ENCODE measurements at places on chromosomes 2 and 18. TPM values are rescaled to one million over a fixed set of nuclear protein-coding genes. Genes with fewer than 3 reads are reported as not detected.
A peak's percentile ranks its signal among the peaks of the same experiment; 100 is the strongest.

- DNase-seq: peak; percentile 9
These were observed 899 bp downstream of the SLC1A4 start for GRCh38 chr2:64989982-64990614.

- no peak for DNase-seq
These were observed 231.8 kb upstream of the PXDN start for GRCh38 chr2:1976112-1976511.

GRCh38 chr2:162343492-162343823, 474 bp upstream of the GCA start:
- no peak for DNase-seq

- DNase-seq: no peak
These were observed 23.8 kb downstream of the C1QL2 start for GRCh38 chr2:119134775-119135174.

GRCh38 chr18:61448316-61448715, 115.1 kb downstream of the CDH20 start:
- no peak for DNase-seq

- no peak for DNase-seq
These were observed 35.4 kb upstream of the LYPD6B start for GRCh38 chr2:149002891-149003740.

- no peak for DNase-seq
These were observed 550 bp downstream of the MYL12B start for GRCh38 chr18:3262234-3263131.

The SP5 gene
- total RNA-seq: 0.15 TPM

The HTR2B gene
- 2.3 TPM for total RNA-seq

The DNAH7 gene
- 0.10 TPM for total RNA-seq

DNA sequence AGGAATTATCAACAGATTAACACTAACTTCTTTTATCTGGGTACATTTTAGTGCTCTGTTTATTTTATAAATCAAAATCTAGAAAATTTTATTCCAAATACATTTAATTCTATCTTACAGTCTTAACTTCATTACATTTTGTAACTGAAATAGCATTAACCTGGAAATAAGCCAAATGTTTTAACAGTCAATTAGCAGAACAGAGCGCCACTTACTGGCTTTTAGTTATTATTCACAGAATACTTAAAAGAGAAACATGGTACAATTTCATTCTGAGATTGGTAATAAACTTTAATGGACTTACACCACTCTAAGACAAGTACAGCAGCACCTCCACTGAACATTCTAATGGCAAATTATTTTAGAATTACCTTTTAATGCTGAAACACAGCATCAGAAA, 38.6 kb downstream of the SS18 start:
- DNase-seq: no peak

The SLC5A7 gene
- total RNA-seq: 0.14 TPM

GRCh38 chr2:28209261-28209691, 183.4 kb upstream of the FOSL2 start:
- no peak for DNase-seq

DNA sequence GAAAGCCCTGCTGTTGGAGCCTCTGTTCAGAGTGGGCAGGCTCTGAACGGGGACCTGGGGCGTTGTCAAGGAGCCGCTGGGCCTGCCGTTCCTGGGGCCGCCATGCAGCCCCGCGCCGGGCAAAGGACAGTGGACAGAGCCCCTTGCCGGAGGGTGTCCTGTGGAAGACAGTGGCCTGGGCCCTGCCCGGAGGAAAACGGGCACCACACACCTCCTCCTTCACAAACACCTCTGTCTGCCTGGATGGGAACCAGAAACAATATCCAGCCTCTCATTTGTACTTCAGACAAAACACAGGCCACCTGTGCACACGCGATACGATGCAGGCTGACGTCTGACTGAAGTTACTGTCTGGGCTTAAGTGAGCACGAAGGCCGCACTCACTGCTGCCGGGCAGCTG, 233.7 kb downstream of the TWIST2 start:
- DNase-seq: no peak

- DNase-seq: no peak
These were observed 14.6 kb upstream of the RIT2 start for GRCh38 chr18:43129946-43130524.

GRCh38 chr18:48459465-48459864, 50.3 kb upstream of the ZBTB7C start:
- DNase-seq: no peak

- DNase-seq: no peak
These were observed 129.7 kb downstream of the MAP4K4 start for GRCh38 chr2:101827246-101827645.

DNA sequence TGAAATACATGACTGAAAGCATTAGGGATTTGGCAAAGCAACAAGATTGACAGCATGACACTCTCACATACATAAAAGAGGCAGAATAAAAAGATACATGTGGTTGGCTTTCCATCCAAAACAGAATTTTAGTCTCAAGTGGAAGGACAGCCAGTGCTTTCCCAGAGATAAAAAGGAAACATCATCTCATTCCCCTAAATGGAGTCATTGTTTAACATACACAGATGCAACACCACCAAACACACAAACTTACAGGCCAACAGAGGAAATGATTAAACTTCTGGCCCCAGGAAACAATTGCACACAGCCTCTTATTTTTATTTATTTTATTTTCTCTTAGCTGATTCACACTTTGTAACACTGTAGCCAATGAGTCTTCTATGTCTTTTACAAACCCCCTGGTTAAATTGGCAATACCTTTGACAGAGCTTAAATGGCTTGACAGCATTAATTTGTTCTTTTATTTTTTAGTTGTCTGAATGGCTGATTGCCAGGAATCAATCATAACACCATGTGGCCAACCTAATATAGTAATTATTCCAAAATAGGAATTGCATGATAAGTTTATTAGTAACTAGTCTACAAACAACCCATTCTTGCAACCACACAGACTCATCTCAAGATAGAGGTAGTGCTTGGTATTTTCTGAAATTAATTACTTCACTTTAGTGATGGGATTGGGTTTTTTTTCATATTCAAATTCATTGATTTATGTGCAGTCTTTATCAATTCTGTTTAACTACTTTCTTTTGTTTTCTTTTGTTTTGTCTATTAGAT, 190.5 kb downstream of the RND3 start:
- DNase-seq: no peak

DNA sequence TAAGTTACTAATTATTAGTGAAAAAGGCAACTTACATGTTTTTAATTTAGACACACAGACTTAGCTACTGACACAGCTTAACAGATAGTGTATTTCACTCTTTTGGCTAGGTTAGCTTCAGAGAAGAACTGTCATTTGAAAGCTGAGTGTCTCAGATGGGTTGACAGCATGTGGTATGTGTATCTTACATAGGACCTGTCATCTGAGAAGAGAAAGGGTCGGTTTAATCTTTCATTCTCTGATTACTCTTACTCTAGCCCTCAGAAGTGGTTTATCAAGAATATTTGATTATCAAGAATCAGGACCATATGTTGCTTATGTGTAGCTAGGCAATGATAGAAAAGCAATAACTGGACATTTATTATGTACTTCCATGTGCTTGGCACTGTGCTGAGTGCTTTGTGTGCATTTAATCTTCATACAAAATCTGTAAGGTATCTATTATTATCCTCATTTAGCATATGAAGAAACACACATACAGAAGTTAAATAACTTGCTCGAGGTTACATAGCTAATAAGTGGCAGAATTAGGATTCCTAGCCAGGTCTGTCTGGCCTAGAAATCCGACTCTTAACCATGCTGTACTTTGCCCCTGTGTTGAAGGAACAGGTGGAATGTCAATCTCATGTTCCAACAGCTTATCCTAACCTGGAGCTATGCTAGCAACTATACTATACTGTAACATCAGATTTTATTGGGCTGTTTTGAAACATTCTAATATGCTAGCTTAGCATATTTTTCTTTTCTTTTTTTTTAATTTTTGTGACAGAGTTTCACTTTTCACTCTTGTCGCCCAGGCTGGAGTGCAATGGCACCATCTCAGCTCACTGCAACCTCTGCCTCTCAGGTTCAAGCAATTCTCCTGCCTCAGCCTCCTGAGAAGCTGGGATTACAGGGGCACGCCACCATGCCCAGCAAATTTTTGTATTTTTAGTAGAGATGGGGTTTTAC, 28.4 kb downstream of the CFLAR start:
- no peak for DNase-seq

GRCh38 chr2:237434866-237435311, 20.9 kb upstream of the COL6A3 start:
- DNase-seq: no peak

The BZW1 gene
- 133 TPM for total RNA-seq

The SOCS6 gene
- total RNA-seq: 31.8 TPM

- no peak for DNase-seq
These were observed 1065.8 kb upstream of the SLC39A10 start for GRCh38 chr2:194591192-194591591.

The SH3RF3 gene
- total RNA-seq: 9.3 TPM

DNA sequence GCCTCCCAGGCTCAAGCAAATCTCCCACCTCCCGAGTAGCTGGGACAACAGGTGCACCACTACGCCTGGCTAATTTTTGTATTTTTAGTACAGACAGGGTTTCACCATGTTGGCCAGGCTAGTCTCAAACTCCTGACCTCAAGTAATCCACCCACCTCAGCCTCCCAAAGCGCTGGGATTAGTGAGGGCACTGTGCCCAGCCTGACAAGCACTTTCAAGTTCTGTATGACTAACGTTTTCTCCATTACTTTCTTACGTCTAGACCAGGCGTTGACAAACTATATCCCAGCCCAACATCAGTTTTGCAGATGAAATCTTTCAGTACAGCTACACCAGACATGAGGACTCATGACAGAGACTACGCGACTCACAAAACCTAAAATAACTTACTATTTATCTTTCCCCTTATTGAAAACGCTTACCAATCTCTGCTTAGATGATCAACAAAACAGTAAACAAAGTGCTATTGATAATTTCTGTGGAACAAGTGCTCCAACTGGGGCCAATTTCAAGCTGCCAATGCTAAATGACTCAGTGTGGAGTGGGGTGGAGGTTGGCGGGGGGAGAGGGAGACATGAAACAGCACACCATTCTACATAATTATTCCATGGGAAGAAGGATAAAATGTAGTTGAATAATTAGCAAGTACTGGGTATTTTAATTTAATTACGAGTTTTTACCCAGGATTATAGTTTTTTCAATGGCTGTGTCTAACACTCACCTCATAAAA, 59.1 kb downstream of the SAP130 start:
- DNase-seq: no peak

The TTLL4 gene
- total RNA-seq: 6.3 TPM

- no peak for DNase-seq
These were observed 122.5 kb downstream of the FIGN start for GRCh38 chr2:163613266-163613731.
